Upper lobe of left lung (tissue), 6 donors: ENCODE measurements at places on chromosomes 11 and 22. TPM values are rescaled to one million over a fixed set of nuclear protein-coding genes. Genes with fewer than 3 reads are reported as not detected.

The LRRC10B gene
- 11.5 TPM for total RNA-seq

The SHISA8 gene
- total RNA-seq: not detected

The TMEM9B gene
- total RNA-seq: 86.6 TPM

The DKK3 gene
- total RNA-seq: 162 TPM

- DNase-seq: no peak
- no peaks in the 10 kb centered on the region for H3K27me3 ChIP-seq
- H3K36me3 ChIP-seq: no peaks in the 10 kb centered on the region
- H3K4me3 ChIP-seq: no peak overlapping the region
- no peaks in the 10 kb centered on the region for H3K4me1 ChIP-seq
Observed at GRCh38 chr11:81222491-81222890, 1511.2 kb downstream of the FAM181B start.

GRCh38 chr11:65492637-65493366, 6.0 kb upstream of the MALAT1 start:
- peak overlapping the region; percentile 90 for H3K27ac ChIP-seq
- no peaks in the 10 kb centered on the region for H3K27me3 ChIP-seq
- H3K36me3 ChIP-seq: no peaks in the 10 kb centered on the region
- H3K4me1 ChIP-seq: peaks cover 91% of the 10 kb centered on the region

DNA sequence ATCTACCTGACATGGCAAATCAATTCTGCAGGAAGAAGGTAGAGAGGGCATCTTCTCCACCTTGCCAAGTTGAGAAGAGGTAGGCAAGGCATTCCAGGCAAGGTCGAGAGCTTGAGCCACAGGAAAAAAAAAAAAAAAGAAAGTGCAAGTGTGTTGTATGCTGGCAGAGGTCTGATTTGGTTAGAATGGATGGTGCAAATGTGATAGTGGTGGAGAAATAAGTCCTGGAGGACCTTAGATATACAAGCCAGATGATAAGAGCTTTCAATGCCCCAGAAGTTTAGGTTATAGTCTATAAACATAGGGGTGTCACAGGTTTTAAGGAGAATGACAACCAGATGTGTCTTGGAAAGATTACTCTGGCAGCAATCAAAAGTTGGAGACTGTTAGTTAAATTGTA, 1.4 kb downstream of the FBXO3 start:
- peaks cover 27% of the 10 kb centered on the region for H3K4me1 ChIP-seq
- H3K36me3 ChIP-seq: peaks cover 18% of the 10 kb centered on the region
- H3K4me3 ChIP-seq: peak overlapping the region; percentile 68
- no peak overlapping the region for H3K27ac ChIP-seq

DNA sequence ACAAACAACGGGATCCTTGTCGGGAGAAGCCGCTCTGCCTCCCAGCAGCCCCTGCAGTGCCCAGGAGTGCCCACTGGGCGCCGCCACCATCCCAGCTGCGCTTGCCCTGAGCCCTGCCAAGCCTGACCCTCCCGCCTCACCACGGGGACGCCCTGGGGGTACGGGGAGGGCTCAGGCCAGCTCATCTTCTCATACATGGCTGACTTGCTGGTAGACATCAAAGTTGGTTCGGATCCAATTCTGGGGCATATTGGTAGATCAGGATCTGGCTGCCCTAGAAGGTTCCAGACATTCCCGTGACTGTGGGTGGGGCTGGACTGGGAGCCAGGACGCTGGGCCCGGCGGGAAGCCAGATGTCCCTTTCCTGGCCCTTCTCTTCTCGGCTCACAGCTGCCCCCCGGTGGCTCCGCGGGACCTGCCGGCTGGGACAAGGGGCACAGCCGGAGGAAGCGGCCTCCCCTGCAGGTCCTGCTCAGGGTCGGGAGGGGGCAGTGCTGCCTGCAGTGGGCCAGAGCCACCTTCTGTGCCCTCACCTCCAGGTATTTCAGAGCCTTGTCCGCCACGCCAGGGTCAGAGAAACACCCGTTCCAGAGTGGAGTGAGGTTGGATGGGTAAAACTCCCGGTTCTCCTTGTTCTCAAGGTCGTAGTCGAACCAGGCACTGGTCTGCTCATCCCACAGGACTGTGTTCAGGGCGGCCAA, 10.6 kb upstream of the TREH start:
- DNase-seq: peak; percentile 96
- peaks cover 21% of the 10 kb centered on the region for H3K4me1 ChIP-seq
- H3K27ac ChIP-seq: peak overlapping the region; percentile 84
- no peaks in the 10 kb centered on the region for H3K36me3 ChIP-seq
- H3K27me3 ChIP-seq: no peaks in the 10 kb centered on the region
